ENCODE measurements at places on chromosomes 5 and 9.

GRCh38 chr5:122385286-122385685 is 73.2 kb downstream of the SNCAIP start:
- no peak for DNase-seq
- no peaks in the 10 kb centered on the region for H3K4me1 ChIP-seq
- no peak overlapping the region for H3K4me3 ChIP-seq
- no peak overlapping the region for H3K27ac ChIP-seq

GRCh38 chr5:23305055-23305454 is 202.4 kb upstream of the PRDM9 start:
- DNase-seq, result no peak
- no peak overlapping the region for H3K4me3 ChIP-seq
- no peak overlapping the region for H3K27ac ChIP-seq
- H3K36me3 ChIP-seq, result no peaks in the 10 kb centered on the region

DNA sequence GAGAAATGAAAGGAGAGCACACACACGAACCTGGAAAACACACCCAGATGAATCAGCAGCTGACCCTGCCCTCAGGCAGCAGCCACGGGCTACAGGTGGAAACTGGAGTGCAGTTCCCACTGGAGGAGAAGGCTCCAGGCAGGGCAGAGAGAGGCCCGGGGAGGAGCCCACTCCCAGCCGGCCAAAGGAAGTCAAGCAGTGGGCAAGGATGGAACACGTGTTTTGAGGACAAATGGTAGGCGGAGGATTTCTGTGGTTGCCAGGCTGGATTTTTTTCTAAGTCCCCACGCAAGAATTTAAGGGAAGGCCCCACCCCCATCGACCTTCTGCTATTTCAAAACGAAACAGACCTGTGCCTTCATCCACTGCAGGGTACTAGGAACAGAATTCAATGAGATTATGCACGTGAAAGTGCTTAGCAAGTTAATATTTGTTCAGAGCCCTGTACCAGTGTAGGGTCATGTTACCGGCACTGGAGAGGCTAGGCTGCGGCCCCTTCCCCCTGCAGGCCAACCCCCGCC is 6.8 kb downstream of the EPB41L4B start:
- H3K27ac ChIP-seq, result no peak overlapping the region
- H3K4me1 ChIP-seq, result no peaks in the 10 kb centered on the region
- no peaks in the 10 kb centered on the region for H3K36me3 ChIP-seq
- no peak overlapping the region for H3K4me3 ChIP-seq
- H3K27me3 ChIP-seq, result peaks cover under 1% of the 10 kb centered on the region
- DNase-seq, result no peak

- H3K27me3 ChIP-seq, result no peaks in the 10 kb centered on the region
- H3K4me3 ChIP-seq, result no peak overlapping the region
- no peak overlapping the region for H3K27ac ChIP-seq
- DNase-seq, result no peak
- H3K36me3 ChIP-seq, result no peaks in the 10 kb centered on the region
Measured at GRCh38 chr5:74422671-74423070, 217.9 kb downstream of the ENC1 start.

DNA sequence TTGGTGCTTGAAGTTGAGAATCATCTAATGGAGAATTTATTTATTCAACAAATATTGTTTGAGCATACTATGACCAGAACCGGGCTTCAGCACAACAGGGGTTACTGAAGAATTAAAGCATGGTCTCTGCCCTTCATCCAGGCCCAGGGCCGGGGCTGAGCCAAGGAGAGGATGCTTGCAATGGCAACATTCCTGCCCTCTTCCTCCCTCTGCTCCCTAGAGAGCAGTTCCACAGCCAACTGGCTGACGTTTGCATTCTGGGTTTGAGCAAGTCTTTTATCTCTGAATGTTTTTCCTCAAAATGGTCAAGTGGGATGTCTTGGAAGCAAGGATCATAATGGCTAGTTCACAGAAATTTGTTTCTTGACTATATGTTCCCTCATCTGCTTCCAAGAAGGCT is 80.7 kb downstream of the GLDC start:
- H3K4me1 ChIP-seq, result peaks cover 4% of the 10 kb centered on the region
- no peak for DNase-seq
- H3K36me3 ChIP-seq, result no peaks in the 10 kb centered on the region
- no peaks in the 10 kb centered on the region for H3K27me3 ChIP-seq

GRCh38 chr5:170360709-170361108 is 28.5 kb downstream of the KCNMB1 start:
- H3K27me3 ChIP-seq, result no peaks in the 10 kb centered on the region
- no peak for DNase-seq
- H3K36me3 ChIP-seq, result no peaks in the 10 kb centered on the region
- peaks cover 4% of the 10 kb centered on the region for H3K4me1 ChIP-seq
- H3K4me3 ChIP-seq, result no peak overlapping the region

DNA sequence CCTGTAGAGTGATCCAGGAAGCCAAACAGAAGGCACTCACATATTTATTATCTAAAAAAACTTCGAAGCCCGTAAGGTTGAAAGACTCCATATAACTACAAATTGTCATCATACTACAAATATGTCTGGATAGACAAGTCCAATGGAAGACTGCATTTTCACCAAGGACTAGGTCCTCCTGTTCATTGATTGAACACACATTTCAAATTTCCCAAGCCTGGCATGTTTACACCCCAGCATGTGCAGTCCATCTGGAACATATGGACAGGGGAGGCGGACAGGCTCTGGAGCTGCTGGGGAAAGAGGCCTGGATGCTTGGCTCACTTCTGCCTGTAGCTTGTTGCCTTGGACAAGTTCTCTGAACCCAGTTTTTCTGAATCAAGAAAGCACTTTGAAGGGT is 378.7 kb downstream of the ENC1 start:
- DNase-seq, result no peak
- H3K27me3 ChIP-seq, result no peaks in the 10 kb centered on the region
- H3K4me1 ChIP-seq, result peaks cover 10% of the 10 kb centered on the region
- H3K36me3 ChIP-seq, result no peaks in the 10 kb centered on the region

- H3K27ac ChIP-seq, result no peak overlapping the region
- H3K36me3 ChIP-seq, result no peaks in the 10 kb centered on the region
- no peaks in the 10 kb centered on the region for H3K27me3 ChIP-seq
- no peak for DNase-seq
Measured at GRCh38 chr5:125536582-125536981, 790.1 kb upstream of the ZNF608 start.

DNA sequence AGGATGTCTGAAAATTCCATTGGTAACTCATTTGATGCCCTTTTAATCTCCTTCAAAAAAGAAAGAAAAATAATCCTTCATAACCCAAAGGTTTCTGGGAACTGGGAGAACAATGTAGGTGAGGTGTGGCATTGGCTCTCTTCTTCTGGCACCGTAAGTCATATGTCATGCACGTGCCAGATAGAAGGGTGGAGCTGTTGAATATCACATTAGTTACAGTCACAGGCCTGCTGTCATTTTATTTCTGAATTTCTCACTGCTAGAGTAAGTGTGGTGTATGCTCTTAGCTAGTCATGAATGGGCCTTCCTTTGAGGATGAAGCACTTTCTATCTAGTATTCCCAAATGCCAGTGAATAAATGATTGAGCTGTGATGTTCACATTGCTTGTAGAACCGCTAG is 201.8 kb upstream of the SGCD start:
- H3K27me3 ChIP-seq, result no peaks in the 10 kb centered on the region
- H3K27ac ChIP-seq, result no peak overlapping the region
- H3K36me3 ChIP-seq, result no peaks in the 10 kb centered on the region
- no peak for DNase-seq

All from left lung (tissue), 14 donors.